Stimulated activated CD4-positive, alpha-beta T cell treated with anti-CD3 and anti-CD28 coated beads, Interleukin-1b, Interleukin-23, amount 100 ng/mL, for 1 hour (primary cell): ENCODE measurements at places on chromosomes 3 and 15.

GRCh38 chr3:171380711-171381425 is 79.3 kb downstream of the TNIK start:
- no peak for DNase-seq

DNA sequence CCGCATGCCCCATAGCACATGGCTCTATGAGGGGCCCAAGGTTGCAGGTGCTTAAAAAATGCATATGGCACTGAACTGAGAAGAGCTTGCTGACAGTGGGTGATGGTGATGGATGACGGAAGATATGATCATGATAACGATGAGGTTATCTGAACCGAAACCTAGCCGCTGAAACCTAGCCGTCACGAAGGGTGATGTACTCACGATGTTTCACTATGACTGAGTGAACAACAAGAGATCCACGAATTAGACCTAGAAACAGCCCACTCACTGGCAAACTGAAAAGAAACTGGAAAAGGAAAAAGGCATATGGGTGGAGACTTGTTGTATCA is 57.6 kb upstream of the BCL6 start:
- no peak for DNase-seq

DNA sequence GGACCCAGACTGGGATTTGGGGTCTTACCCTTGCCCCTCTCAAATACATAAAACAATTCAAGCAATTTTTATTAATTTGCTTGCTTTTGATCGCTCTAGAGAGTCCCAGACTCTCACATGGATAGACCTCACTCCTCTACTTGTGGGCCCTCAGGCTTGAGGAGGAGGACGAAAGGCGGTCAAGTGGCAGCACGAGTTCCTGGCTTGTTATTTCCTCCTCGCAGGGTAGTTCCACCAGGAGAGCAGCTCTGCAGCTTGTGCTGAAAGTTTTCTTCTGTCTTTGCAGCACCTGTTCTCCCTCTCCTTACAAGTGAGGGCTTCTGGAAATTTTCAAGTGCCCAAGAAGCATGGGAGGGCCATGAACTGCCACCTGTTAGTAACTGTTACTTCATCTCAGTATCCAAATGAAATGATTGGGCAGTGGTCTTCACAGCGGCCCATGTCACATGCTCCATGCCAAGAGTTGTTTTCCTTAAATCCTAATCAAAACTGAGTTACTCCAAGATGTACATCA is 22.7 kb downstream of the ABI3BP start:
- DNase-seq, result no peak

DNA sequence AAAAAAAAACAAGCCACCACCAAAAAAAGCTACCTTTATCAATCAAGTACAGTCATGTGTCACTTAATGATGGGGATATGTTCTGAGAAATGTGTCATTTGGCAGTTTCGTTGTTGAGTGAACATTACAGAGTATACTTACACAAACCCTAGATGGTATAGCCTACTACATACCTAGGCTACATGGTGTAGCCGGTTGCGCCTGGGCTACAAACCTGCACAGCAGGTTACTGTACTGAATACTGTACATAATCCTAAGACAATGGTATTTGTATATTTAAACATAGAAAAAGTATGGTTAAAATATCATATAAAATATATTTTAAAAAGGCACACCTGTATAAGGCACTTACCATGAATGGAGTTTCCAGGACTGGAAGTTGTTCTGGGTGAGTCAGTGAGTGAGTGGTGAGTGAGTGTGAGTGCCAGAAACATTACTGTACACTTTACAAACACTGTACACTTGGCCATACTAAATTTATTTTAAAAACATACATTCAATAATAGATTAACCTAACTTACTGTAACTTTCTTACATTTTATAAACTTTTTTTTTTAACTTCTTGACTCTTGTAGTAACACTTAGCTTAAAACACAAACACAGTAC is 25.9 kb upstream of the JMJD7 start:
- no peak for DNase-seq
